COR-L47 (cell line): ENCODE measurements at places on chromosomes 1 and 21.

GRCh38 chr1:208228550-208228949 lies 15.6 kb downstream of the PLXNA2 start:
- no peak for DNase-seq

DNA sequence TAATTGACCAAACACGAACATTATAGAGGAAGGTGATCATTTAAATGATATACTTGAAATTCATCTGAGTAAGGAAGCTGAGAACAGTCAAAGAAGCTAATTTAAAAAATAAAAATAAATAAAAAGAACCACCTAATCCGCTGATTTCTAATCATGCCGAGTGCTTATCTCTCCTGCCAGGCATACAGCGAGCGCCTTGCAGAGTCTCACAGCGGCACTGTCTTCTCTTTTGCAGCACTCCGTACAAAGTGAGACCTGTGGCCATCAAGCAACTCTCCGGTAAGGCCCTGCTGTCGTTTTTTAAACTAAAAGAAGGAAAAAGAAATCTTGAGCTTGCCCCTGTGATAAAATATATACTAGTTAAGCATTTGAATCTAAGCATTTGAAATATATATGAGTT lies 45.3 kb downstream of the PDE9A start:
- no peak for DNase-seq

- no peak for DNase-seq
These were observed 69.1 kb upstream of the MRPS6 start for GRCh38 chr21:34004013-34004938.

DNA sequence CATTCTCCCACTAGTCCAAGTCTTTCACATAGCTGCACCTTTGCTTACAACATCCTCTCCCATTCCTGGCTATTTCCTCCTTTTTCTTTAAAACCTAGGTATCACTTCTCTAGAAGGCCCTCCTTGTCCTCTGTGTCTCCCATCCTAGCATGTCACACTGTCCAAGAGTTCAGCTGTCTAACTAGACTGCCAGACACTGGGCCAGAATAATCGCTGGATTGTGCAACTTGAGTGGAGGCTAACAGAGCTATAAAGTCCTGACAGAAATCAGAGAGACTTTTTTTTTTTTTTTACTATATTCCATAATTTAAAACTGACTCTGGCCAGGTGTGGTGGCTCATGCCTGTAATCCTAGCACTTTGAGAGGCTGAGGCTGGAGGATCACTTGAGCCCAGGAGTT lies 4.2 kb upstream of the ANGPTL7 start:
- DNase-seq = no peak

DNA sequence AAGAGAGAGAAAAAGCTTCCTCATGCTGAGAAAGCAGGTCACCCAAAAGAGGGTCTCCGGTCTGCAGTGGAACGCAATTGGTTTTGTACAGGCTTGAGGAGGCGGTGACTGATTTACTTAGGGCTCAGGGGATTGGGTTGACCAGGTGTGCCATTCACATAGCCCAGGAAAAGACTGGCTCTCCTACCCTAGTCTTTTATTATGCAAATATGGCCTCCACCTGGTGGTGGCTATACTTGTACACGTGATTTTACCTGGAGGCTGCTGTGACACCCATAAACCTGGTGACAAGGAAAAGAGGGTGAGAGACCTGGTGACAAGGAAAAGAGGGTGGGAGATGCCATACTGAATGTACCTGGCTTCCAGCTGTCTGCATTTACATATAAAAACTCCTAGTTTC lies 49.9 kb downstream of the DNTTIP2 start:
- DNase-seq = no peak

GRCh38 chr1:12272770-12273169 lies 42.9 kb downstream of the VPS13D start:
- DNase-seq = no peak

- DNase-seq = no peak
These were observed 134.0 kb upstream of the ETS2 start for GRCh38 chr21:38671773-38672172.

DNA sequence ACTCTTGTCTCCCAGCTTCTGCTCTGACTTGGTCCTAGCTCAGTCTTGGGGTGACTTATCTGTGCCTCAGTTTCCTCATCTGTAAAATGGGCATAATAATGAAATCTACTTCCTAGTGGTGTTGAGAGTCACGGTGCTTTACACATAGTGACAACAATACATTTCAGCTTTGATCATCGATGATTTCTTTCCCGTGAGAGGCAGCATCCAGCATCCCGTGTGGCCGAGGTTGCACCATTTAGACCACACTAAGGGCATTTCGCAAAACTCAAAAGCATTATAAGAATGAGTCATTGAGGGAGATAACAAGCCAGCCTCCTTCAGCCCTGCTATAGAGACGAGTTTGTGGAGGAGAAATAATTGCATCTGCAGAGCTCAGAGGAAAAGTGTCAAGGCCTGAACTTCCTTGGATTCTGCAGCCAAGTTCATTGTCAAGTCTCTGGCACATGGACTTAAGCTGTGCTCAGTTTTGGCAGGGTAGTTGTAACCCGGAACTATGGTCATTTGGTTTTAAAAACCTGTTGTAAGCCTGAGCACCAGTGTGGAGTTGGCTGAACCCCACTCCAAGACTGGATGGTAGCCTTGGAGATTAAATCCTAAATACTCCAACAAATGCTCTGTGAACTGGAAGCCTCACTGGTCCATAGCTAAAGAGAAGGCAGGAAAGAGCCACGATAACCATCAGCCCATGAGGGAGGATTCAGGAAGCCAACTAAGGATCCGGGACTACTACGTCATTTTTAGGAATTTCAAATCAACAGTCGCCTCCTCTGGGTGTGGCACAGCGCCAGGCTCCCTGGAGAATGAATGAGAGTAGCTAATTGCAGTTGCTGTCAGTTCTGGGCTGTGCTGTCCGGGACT lies 64.2 kb downstream of the TCP10L start:
- peak; percentile 63 for DNase-seq

- no peak for DNase-seq
These were observed 8.6 kb downstream of the S100A6 start for GRCh38 chr1:153527023-153527682.

GRCh38 chr1:204744107-204744779 lies 58.7 kb upstream of the LRRN2 start:
- DNase-seq = peak; percentile 31

DNA sequence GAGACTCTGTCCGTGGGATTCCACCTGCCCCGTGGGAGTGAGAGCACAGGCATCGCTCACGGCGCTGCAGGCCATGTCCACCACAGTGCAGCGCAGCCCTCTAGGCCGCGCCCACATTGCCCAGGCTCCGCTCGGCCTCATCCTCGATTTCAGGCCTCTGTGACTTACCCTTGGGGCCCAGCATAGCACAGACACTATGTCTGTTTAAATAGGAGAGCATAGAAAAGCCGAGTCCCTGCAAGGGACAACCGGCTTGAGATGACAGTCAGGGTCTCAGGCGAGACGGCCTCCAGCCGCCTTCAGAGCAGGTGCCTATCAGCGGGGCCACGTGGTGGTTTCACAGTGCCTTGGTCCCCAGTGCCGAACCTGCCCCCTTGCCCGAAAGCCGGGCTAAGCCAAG lies 56.9 kb upstream of the POFUT2 start:
- no peak for DNase-seq

GRCh38 chr1:22123901-22124404 lies 18.9 kb downstream of the WNT4 start:
- no peak for DNase-seq

DNA sequence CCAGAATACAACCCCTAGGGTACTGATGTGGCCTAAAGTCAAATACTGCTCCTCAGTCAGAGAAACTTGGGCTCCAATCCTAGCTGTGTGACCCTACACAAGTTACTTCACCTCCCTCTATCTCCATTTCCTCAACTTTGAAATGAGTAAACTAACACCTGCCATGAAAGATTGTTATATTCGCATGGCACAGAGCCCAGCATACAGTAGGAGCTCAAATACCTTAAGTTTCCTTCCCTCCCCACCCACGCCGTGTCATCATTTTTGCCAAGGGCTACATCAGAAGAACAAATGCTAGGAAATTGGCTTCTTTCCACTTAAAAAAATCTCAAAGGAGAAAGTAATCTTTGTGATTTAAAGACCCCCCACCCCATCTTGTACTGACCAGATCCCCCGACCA lies 22.2 kb upstream of the ZNF362 start:
- no peak for DNase-seq

- DNase-seq = no peak
These were observed 6.1 kb upstream of the SAMD11 start for GRCh38 chr1:917466-918091.

- DNase-seq = no peak
These were observed 2.9 kb upstream of the RABGAP1L start for GRCh38 chr1:174156437-174156836.

DNA sequence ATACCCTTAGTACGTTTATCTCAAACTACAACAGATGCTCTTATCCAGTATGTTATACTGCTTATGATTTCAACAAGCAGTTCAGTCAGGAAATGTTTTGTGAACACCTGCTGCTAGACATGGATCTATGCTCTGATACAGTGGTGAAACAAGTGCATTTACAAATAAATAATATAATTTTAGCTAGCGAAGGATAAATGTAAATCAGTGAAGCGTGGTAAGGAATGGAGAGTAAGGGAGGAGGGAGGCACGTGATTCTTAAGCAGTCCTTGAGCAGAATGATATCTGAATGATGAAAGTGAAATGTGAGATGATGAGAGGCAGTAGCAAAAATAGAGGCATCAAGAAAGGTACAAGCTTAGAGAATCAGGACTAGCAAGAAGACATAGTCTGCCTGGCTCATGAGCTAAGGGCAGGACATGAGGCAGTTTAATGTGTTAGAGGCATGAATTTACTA lies 6.3 kb downstream of the TSNAX start:
- DNase-seq = no peak
